ENCODE measurements at places on chromosomes 11 and 22. TPM values are rescaled to one million over a fixed set of nuclear protein-coding genes. Genes with fewer than 3 reads are reported as not detected.

DNA sequence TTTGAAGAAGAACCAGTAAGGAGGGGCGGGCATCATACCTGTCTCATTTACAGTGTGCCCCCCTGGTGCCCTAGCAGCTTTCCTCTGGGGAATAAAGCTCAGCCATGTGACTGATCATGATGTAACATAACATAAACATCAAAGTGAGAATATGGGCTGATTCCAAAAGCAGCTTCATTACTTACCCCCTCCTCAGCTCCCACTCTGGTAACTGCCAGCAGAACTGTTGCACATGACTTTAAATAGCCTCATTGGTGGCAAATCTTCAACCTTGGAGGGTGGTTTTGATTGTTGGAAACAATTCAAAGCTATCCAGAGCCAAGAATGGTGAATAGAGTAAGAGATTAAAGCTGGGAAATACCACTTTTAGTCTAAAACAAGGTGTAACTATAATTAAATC, 384.6 kb downstream of the BUD13 start:
- DNase-seq: no peak

DNA sequence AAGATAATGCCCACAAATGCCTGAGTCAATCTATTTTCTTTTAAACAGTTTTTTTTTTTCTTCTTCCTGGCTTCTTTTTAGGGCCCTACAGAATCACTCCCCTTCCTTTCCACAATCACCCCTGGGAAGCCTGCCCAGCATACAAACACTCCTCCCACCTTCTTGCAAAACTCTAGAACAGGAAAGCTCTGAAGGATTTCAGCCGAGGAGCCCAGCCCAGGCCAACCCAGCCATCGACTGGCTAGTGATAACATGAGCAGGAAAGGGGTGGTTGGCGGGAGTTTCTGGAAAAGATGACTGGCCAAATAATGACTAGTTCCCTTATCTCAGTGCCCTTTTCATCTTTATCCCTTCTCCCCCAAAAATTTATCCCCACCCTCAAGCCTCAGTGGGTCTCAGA, 68.2 kb downstream of the USP35 start:
- DNase-seq: no peak

The YPEL1 gene
- total RNA-seq: 7.3 TPM

DNA sequence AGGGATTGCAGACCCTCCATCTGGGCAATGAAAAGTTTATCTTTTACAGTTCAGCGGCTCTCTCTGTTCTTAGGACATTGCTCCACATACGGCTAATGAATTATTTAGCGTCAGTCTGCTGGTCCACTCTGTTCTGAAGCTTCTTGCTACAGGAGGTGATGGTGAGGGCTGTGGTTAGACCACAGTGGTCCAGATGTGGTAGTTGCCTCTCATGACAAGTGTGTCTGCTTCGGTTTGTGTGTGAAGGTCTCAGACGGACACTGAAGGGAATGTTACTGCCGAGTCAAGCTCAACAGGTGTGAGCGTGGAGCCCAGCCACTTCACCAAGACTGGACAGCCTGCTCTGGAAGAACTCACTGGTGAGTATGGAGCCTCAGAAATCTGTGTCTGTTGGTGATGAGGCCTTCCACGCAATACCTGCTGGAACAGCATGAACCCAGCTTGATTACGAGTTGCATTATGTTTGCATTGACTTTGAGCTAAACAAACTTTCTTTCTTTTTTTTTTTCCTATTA, 220.8 kb downstream of the DBX1 start:
- no peak for DNase-seq

Measured in epithelial cell of proximal tubule (primary cell).